ENCODE measurements at places on chromosomes 7 and 10.

- no peak for DNase-seq
Observed at GRCh38 chr10:123795846-123796590, 95.6 kb downstream of the CPXM2 start.

DNA sequence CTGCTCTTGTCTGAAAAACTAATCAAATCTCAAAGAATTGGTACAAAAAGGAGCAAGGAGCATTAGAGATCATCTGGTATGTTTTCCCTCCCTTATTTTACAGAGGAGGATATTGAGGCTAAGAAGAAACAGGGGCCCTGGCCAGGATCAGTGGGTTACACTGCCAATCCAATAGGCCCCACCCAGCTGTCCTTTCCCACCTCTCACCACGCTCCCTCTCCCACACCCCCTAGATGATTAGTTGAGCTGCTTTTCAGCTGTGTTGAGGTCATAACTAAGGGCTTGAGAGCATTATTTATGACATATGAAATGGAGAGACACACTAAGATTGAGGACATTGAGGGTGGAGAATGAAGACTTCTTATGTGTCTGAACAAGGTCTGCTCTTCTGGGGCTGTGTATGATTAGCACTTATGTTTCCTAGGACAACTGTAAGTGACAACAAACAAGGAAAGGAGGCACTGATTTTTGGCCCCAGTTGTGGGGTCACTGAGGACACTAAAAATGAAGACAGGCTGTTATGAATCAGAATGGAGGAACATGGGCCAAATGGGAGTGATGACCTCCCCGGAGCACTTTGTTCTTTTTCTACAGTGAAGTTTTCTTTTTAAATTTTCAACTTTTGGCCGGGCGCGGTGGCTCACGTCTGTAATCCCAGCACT is 26.5 kb downstream of the VWA2 start:
- DNase-seq, result no peak

DNA sequence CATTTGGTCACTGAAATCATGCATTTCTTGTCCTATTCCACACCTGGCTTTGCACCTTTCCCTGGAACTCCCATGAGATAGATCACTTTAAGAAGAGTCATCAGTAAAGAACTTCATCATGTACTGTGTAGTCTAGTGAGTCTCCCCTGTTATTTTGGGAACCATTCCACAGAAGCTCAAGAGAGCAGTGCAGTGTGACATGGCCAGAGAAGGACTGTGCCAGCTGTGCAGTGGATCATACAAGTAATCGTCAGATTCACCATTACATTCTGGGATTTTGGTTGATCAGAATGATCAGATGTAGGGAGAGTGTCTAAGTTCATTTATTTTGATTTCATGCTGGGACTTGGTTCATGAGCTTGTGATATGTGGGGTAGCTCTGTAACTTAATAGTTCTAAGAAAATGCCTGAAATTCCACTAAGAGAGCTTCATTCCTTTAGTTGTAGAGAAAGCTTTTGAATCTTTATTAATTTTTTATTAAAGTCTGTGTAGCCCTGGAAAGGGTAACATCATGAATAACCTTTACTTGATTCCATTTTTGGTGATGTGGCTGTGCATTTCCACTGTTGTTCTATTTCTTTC is 166.8 kb downstream of the SUGCT start:
- DNase-seq, result no peak

DNA sequence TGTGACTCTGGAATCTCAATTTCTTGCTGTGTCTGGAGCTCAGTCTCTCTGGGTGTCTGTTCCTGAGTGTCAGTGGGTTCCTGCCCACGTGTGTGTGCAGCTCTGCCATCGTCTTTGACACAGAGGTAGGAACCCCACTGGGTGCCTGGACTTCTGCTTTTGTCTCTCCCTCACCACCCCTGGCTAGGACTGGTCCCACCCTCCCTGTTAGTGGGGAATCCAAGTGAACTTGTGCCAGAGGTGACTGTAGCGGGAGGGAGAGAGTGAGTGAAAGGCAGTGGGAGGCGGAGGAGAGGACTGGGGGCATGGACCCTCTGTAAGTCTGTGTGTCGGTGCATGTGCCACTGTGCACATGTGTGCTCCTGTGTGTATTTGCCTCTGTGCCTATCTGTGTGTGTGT is 299.9 kb upstream of the ZMIZ1 start:
- DNase-seq, result no peak

DNA sequence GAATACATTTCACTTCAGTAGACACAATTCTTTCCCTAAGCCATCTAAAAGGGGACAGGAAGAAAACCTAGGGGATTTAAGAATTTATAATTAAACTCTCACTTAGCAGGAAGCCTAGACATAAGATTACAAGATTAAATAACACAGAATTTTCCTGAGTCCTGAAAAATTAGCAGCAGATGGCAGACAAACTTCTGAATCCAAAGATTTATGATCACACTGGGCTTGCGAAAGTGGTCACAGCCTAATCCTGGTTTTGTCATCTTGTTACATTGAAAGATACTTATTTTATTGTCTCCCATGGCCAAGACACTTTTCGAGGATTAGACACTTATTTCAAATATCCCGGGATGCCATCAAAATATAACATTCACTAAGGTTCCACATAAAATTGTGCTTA is 2.9 kb downstream of the ERLIN1 start:
- no peak for DNase-seq

- no peak for DNase-seq
Observed at GRCh38 chr7:130959743-130960207, 225.8 kb upstream of the KLF14 start.

Measured in head of caudate nucleus (tissue), 42 donors.